ENCODE measurements at places on chromosomes 1 and 21. TPM values are rescaled to one million over a fixed set of nuclear protein-coding genes. Genes with fewer than 3 reads are reported as not detected.

DNA sequence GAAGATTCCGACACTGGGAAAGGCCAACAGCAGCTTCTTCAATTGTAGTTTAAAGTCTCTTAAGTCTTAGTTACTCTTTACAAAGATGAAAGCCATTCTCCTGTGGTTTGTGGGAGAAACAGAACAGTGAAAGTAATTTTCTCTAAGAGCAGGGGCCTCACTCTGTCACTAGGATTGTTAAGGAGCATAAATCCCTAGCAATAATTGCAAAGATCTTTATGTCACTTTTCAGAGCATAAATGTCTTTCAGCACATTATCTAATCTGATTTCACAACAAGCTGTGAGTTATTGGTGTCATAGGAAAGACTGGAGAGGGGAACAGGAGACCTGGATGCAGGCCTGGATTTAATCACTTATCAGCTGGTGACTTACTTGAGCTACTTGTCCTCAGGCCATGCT lies 32.4 kb upstream of the DUSP23 start:
- DNase-seq: no peak

DNA sequence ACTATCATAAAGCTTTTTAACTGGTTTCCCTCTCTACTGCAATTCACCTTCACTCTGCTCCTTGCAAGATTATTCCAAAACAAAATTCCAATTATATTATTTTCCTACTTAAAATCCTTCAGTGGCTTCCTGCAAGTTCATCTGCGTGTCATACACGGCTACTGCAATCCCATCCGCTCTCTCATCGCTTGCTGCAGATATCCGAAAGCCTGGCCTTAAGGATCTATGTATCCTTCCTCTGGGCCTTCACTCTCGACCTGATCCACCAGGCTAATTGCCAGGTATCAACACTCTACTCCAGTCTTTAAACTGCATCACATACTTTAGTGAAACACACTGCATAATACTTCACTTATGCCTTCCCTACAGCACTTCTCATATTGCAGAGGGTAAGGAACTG lies 44.0 kb downstream of the VAV3 start:
- DNase-seq: no peak

- no peak for DNase-seq
These were observed 409.1 kb upstream of the KAZN start for GRCh38 chr1:14189381-14189780.

LCE2C gene
- not detected for total RNA-seq

DNA sequence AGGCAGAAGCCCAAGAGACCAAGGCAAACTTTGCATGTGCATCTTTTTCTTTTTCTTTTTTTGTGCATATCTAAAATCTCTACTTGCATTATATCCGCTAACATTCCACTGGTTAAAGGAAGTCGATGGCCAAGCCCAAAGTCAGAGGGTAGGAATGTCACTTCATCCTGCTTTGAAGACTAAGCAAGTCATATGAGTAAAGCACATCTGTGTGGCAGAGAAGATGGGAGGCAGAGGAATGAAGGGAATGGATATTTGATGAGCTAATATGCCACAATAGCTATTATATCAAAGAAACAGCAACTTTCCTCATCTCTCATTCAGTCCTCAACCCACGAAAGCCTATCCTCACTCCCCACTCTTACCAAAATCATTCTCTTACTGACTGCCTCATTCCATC lies 59.3 kb downstream of the RNF220 start:
- DNase-seq: no peak

DNA sequence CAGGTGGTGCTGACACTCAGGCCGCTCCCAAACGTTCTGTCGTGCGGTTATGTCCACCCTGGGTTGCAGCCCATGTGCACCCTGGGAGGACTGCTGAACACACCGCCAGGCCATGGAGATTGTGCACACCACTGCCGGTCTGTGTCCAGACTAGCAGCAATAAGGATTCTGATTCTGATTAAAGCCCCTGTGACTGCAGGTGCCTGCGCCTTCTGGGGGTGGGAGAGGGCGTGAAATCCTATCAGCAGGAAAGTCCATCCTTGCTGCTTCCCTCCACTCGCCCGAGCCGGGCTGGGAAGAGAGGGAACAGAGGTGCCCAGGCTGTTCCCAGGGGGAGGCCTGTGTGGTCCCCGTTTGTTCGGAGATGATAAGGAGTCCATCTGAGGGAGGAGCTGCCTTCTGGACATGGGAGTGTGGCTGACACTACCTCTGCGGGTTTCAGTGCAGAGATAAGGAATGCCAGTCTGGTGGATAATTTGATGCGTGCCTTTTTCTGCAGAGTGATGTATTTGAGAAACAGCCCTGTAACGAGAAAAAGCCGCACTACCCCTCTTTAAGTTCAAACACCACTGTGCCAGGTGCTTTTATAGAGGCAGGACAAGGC lies 41.2 kb downstream of the BACE2 start:
- no peak for DNase-seq

DNA sequence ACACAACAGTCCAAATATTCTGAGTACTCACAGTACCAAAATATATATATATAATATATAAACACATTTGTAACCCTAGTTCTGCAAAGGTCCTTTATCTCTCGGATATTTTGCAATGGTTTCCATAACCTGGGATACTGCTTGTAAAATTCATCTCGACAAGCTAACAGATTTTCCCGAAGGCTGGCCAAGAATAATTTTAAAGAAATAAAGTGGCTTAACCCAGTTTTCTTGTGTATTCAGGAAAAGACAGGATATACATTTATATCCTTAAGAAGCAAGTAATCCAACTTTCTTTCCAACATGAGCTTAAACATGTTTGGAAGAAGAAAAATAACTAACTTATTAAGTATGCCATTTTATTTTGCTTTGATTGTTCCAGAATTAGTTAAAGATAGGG lies 348.7 kb upstream of the RUNX1 start:
- no peak for DNase-seq

- DNase-seq: no peak
These were observed 23.8 kb downstream of the RPS27 start for GRCh38 chr1:154014154-154014907.

ITLN1 gene
- total RNA-seq: not detected

DNA sequence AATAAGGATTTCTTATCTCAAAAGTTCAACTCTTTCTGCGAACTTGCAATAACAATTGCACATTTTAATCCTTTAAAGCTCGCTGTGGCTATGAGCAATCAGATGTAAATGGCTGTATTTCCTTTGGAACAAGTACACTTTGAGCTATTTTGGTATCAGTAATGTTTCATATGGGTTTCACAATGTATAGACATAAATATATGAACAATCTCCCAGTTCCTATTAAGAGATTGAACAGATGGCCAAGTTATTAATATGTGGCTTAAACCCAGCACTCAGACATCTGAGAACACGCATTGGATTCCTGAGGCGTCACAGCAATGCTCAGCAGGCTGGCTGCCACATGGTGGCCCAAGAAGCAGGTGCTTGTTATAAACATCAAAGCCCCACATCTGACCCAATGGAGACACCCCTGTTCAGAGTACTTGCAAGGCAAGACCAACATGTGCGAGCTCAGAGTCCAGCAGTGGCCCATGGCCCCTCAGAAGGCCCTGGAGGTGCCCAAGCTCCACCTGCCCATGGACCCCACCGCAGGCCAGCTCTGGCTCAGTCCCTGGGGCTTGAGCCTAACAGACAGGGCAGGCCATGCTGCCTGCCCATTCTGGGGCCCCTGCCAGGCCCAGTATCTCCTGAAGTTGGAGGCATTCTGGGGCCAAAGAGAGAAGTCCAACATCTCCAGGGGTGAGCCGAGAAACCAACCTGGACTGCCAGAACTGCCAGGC lies 23.7 kb downstream of the PSMG1 start:
- no peak for DNase-seq

ZNF683 gene
- not detected for total RNA-seq

SYT2 gene
- 0.07 TPM for total RNA-seq

- no peak for DNase-seq
These were observed 151.0 kb downstream of the FMN2 start for GRCh38 chr1:240242601-240243144.

- no peak for DNase-seq
These were observed 6.8 kb downstream of the PKNOX1 start for GRCh38 chr21:42981214-42981523.

- DNase-seq: no peak
These were observed 55.2 kb downstream of the ST6GALNAC3 start for GRCh38 chr1:76129731-76130130.

UBL4B gene
- total RNA-seq: not detected

- peak; percentile 69 for DNase-seq
These were observed 15.8 kb upstream of the SDHB start for GRCh38 chr1:17069452-17070162.

DNA sequence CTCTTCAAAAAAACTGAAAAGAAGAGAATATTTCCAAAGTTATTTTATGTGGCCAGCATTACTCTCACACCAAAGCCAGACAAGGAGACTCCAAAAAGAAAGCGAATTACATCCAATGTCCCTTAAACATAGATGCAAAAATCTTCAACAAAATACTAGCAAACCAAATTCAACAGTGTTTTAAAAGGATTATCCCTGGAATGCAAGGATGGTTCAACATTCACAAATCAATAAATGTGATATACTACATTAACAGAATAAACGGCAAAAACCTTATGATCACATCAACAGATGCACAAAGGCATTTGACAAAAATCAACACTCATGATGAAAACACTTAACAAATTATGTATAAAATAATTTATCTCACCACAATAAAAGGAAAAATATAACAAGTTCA lies 207.8 kb downstream of the DENND1B start:
- no peak for DNase-seq

GRCh38 chr1:212722270-212722957 lies 22.8 kb upstream of the BATF3 start:
- no peak for DNase-seq

DNA sequence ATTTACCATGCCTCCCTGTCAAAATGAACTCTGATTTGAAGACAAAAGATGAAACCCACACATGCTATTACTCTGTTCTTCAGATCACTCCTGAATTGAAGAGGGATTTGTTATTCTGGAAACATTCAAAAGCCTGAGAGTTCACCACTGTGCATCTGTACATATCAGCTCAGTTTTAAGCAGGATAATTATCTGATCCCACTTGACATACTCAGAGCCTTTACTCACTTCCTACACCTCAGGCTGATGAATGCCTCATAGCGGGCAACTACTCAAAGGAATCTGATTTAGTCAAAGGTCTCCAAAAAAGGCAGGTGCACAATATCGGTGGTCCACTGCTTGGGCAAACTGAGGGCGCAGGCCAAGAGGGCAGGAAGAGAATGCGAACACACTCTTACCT lies 47.5 kb upstream of the LPAR3 start:
- DNase-seq: no peak

GRCh38 chr1:8259498-8260290 lies 58.2 kb upstream of the SLC45A1 start:
- no peak for DNase-seq

DNA sequence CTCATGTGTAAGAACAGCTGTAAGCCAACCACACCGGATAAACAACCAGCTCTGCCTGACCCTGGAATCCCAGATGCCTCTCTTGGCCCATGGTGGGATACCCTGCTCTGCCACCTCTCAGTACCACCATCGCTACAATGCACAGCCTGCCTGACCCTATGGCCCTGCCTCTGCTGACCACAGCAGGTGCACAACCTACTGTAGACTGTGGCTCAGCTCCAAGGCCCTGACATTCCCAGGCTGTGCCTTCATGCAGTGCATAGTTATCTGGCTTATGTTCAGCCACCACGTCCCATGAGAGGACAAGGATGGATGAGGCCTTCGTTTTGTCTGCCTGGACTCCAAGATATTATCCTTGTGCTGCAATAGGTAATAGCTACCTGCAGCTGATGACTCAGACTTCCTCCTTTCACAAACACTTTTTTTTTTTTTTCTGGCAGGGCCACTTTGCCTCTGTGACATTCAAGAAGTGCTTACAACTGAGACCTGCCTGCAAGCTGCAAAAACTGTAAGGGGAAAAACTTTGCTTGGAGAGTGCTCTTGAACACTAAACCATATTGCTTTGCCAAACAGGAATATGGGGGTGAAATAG lies 177.7 kb downstream of the URB2 start:
- no peak for DNase-seq

GRCh38 chr1:163085041-163085903 lies 16.1 kb downstream of the RGS4 start:
- DNase-seq: no peak

GRCh38 chr1:90780981-90781380 lies 63.9 kb upstream of the BARHL2 start:
- no peak for DNase-seq

TFAP2E gene
- total RNA-seq: 0.97 TPM

GRCh38 chr1:68103884-68104554 lies 53.6 kb upstream of the DIRAS3 start:
- no peak for DNase-seq

DNA sequence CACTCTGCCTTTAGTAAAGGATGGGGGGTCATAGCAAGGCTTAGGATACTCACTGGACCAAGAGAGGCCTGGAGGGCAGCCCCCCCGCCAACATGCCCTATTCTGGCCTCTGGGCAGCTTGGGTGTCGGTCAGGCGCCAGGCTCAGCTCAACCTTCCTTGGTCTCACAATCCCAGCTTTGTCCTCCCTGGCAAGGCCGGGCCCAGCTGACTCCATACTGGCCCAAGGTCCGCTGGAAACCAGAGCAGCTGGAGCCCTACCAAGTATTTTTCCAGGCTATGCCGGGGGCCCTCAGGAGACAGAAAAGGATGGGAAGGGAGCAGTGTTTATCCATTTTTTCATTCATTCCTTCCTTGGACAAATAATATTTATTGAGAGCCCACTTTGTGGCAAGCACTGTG lies 6.2 kb downstream of the FBXO2 start:
- no peak for DNase-seq

HSF2BP gene
- 3.5 TPM for total RNA-seq

LCE7A gene
- total RNA-seq: not detected

GRCh38 chr21:44773291-44773932 lies 28.2 kb downstream of the UBE2G2 start:
- DNase-seq: peak; percentile 69

DNA sequence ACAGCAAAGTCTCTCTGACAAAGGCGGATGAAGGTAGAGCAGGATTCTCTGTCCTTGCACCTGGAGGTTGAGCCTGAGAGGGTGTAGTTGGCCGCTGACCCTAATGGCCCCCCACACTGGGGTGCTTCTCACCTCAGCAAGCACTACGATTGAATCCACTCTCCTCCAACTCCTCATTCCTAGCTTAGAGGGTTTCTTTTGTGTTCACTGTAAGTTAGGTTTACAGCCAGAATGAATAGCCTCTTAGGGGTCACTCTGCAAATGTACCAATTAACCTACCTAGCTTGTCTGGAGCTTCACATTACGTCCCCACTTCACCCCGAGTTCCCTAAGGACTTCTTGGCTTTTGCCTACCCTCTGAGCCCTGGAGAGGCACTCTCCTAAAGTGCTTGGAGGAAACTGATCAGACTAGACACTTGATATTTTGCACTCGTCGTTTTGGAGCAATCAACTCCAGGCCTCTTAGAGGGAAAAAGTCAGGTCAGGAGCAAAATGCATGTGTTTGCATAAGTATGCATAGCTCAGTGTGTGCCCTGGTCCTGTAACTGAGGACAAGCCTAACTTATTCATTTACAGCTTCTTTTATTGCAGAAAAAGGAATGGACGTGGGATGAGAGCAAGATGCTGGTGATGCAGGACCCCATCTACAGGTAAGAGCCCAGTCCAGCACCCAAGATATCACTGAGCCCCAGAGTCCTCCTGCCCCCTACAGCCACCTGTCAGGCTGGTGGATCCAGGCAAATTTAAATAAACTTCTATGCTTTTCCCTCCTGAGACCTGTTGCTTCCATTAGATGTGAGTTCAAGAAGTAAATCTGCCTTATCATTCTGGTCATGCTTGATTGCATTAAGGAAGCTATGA lies 76.4 kb downstream of the SPATA46 start:
- DNase-seq: no peak

GRCh38 chr1:35570589-35571137 lies 2.5 kb upstream of the TFAP2E start:
- DNase-seq: no peak

- DNase-seq: no peak
These were observed 241.1 kb downstream of the PDE4B start for GRCh38 chr1:66033781-66034180.

All from chondrocyte (in vitro differentiated cells).